ENCODE measurements at places on chromosomes 12 and 14.

DNA sequence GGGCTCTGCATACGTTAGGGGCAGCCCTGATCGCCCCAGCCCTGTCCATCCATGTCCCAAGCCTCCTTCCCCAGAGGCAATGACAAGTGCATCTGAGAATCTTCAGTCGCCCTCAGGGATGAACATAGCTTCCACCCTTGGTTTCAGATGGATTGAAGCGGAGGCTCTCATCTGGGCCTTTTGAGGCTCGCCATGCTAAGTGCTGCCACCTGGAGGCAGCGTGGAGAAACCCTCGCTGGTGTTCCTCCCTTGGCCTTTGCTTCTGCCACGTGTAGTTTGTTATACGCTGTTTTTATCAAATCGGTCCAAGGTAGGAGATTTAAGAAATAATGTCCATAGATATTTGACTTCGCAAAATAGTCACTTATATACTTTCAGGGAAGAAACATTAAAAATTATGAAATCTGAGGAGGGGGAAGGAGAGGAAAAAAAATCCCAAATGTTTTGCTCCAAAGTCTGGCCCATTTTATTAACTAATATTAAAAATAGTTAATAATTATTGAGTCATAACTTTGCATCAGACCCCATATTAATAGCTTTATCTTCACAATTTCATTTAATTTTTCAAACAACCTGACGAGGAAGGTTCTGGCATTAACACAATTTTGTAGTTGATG, 28.8 kb upstream of the LRRC10 start:
- peak; percentile 79 for DNase-seq

- peak; percentile 61 for DNase-seq
Measured at GRCh38 chr12:128763395-128763794, 60.4 kb downstream of the SLC15A4 start.

GRCh38 chr12:126668538-126668937, 1598.4 kb upstream of the TMEM132C start:
- DNase-seq, result peak; percentile 60

DNA sequence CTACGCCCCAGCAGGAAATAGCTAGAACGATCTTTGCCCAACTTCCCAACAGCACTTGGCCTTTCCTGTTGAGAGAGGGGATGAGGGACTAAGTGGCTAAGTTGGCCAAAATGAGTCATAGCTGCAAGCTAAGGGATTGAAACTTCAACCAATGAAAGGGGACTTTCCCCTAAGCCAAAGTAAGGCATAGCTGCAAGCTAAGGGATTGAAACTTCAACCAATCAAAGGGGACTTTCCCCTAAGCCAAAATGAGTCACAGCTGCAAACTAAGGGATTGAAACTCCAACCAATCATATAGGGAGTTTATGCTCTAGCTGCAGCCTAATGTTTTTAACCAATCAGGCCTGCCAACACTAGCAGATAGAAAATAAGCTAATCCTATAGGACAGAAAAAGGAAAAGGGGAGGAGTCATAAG, 100.5 kb upstream of the SSTR1 start:
- DNase-seq, result no peak

GRCh38 chr14:39368261-39368959, 63.8 kb downstream of the FBXO33 start:
- peak; percentile 62 for DNase-seq

DNA sequence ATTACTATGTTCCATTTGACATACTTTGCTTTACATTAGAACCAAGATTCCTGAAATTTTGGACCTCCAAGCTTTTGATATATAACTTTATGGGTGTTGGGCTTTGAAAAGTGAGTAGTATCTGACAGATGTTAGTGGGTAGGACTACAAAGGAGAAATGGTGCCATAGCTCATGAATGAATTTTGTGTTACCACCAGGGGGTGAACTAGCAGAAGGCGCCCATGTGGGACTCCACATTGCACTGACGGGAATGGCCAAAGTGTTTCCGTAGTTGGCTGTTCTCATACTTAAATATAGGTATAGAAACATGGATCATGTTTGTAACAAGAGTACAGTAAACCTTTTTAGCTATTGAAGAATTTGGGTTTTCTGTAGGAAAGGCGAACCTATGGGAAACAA, 337.5 kb downstream of the FLRT2 start:
- peak; percentile 20 for DNase-seq

GRCh38 chr12:6435961-6436715, 8.6 kb upstream of the CD27 start:
- DNase-seq, result no peak

- no peak for DNase-seq
Measured at GRCh38 chr14:30223966-30224365, 296.3 kb upstream of the PRKD1 start.
